HTR-8/SVneo (cell line): ENCODE measurements at places on chromosomes 16 and 17.

- DNase-seq, result no peak
Observed at GRCh38 chr16:57413301-57413730, 8.7 kb downstream of the CCL17 start.

DNA sequence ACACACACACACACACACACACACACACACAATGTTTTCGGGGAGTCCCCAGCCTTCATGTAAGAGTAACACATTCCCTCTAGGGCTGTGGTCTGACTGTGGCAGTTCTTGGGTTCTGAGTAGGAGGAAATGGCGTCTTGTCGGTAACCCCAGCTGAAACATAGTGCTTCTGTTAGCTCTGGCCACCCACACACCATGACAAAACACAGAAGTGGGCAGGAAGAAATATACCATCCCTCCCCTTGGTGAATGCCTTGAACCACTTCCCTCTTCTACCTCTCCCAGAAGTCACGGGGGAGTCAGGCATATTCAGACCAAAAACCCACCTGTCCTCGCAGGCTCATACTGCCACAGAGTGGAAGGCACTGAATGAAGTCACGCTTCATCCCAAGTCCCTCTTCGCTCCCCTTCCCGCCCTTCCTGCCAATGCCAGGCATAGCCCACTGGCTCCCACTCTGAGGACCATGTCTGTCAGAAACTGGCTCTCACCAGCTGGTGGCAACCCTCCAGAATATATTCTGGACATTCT, 11.5 kb downstream of the SLC35B1 start:
- DNase-seq, result no peak

GRCh38 chr16:55035029-55035428, 104.4 kb downstream of the IRX5 start:
- no peak for DNase-seq

DNA sequence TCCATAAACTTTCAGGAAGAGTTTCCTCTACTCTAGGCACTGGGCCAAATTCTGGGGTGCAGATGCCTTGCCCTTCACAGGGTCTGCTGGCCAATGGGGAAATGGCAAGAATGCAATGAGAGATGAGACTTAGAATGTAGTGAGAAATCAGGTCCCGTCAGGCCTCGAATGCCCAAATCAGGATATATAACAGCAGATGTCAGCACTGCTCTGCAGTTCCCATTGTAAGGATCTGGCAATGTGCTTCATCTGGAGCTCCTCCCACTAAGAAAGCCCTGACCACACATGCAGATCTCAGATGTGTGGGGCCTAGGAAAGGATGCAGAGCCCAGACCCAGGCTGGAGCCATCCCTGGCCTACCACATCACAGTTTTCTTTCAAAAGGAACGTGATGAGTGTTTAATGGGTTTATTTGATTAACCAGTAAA, 13.9 kb upstream of the LPCAT2 start:
- peak; percentile 70 for DNase-seq

DNA sequence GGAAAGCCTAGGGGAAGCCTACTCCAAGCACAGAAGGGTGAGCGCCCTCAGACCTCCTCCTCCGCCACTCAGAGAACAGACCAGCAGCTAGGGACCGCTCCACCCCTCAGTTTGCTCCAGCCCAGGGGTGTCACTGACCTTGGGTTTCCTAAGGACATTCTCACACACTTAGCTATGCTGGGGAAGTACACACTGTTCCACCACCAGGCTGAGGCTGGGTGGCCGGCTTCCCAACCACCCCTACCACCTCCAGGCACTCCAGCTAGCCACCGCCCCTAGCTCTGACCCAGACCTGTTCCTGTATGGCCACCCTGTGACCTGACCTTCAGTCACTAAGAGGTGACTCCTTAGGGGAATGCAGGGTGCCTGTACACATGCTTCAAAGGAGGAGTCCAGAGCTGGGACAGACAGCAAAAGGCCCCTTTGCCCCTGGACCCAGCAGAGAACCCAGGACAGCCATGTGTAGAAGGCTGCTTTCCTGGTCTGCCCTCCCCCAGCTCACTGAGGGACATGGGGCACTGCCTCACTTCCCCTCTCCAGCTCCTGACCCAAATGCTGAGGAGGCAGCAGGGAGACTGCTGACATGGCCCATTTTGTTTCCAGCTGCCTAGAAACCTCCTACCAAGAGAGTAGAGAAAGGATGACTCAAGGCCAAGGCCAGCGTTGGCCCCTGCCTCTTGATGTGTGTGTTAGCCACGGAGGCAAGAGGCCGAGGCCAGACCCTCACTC, 6.7 kb downstream of the HSPB9 start:
- no peak for DNase-seq

GRCh38 chr17:63279498-63280230, 166.4 kb downstream of the CYB561 start:
- DNase-seq, result no peak

DNA sequence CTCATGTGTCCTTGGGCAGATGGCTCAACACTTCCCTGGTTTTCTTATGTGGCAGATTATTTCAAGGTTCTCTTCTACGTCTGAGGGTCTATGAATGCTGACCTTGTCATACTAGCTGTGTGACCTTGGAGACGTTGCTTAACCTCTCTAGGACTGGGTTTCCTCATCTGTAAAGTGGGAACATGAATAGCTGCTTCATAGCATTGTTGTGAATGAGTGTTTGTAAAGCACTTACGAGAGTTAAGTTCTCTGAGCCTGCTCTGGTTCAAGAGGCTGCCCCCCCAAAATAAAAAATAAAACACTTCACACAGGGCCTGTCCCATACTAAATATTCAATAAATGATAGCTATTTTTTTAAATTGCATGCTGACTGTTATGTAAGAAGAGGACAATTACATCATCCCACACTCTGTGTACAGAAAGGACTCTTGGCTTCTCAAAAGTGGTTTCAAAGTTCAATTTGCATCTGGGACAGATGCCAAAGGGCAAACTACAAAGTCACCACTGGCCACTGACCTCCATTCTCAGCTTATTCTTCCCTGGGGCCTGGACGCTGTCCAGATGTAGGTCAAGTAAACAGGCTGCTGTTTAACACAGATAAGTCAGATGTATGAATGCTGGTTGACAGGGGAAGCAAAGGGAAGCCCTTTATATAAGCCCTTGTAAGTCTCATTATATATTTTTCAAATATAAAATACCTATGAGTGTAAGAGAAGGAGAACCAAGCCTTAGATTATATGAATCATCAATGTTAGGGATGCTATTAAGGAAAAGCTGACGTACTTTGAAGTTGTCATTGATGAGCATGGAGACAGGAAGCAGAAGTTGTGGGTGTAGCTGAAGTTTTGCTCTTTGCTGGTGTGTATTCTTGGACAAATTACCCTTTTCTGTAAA, 15.4 kb upstream of the NDEL1 start:
- no peak for DNase-seq

- no peak for DNase-seq
Observed at GRCh38 chr16:9124908-9125584, 33.6 kb downstream of the HAPSTR1 start.

DNA sequence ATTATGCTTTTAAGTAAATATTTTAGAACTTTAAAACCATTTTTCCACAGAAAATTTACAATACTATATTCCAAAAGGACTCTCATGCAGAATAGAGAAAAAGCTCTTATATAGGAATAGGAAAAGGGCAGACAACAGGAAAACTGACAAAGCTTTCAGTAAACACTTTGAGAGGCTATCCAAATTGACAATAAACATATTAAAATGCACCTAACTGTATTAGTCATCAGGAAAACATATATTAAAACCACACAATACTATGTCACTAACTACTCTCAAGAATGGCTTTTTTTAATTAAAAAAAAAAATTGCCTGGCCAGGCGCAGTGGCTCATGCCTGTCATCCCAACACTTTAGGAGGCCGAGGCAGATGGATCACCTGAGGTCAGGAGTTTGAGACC, 77.3 kb downstream of the CEP112 start:
- no peak for DNase-seq

DNA sequence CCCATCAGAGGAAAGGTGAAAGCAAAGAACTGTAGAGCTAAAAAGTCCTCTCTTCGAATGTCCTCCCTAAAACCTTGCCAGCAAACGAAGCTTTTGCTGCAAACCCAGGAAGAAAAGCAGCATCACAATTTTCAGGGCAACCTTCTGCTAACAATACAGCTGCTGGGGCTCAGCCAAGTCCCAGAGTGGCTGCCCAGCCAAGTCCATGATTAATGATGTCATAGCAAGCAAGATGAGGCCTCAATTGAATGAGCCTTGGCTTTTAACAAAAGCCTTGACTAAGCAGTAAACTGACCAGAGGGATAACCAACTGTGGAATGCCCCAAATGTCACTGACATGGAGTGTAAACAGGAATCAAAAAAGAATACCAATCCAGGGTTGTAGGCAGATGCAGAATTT, 342.7 kb downstream of the PMP22 start:
- DNase-seq, result no peak

DNA sequence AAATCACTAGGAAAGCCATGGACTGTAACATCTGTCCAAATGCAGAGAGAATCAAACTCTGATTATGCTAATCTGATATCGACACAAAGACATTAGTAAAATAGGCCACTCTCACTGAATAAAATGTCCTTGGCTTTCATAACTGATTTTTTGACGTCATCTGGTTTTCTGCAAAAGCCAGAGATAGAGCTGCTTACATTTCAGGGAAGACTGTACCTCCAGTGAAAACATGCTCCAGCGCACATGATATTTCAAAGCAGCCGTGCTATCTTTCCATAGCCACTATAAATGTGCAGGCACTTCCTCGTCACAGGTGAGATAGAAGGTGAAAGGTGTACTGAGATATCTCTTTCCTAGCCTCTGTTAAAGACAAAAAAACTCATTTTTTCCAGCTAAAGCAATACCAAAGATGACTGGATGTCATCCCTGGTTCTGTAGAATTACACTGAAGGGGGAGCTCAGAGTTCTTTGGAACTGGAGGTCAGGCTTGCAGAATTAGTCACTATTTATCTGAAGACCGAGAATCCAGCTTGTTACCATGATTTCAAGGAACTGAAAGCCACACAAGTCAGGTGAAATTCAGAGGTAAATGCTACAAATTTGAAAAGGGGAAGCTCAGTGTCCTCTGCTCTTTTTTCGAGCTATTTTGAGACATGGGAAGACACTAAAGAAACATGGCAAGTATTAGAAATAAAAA, 249.5 kb downstream of the CA10 start:
- DNase-seq, result no peak

DNA sequence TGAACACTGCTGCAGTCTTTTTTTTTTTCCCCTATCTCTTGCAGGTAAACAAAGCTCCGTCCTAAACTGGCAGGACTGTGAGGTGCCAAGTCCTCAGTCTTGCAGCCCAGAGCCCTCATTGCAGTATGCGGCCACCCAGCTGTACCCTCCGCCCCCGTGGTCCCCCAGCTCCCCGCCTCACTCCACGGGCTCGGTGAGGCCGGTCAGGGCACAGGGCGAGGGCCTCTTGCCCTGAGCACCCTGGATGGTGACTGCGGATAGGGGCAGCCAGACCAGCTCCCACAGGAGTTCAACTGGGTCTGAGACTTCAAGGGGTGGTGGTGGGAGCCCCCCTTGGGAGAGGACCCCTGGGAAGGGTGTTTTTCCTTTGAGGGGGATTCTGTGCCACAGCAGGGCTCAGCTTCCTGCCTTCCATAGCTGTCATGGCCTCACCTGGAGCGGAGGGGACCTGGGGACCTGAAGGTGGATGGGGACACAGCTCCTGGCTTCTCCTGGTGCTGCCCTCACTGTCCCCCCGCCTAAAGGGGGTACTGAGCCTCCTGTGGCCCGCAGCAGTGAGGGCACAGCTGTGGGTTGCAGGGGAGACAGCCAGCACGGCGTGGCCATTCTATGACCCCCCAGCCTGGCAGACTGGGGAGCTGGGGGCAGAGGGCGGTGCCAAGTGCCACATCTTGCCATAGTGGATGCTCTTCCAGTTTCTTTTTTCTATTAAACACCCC, 13.8 kb downstream of the IL34 start:
- no peak for DNase-seq

DNA sequence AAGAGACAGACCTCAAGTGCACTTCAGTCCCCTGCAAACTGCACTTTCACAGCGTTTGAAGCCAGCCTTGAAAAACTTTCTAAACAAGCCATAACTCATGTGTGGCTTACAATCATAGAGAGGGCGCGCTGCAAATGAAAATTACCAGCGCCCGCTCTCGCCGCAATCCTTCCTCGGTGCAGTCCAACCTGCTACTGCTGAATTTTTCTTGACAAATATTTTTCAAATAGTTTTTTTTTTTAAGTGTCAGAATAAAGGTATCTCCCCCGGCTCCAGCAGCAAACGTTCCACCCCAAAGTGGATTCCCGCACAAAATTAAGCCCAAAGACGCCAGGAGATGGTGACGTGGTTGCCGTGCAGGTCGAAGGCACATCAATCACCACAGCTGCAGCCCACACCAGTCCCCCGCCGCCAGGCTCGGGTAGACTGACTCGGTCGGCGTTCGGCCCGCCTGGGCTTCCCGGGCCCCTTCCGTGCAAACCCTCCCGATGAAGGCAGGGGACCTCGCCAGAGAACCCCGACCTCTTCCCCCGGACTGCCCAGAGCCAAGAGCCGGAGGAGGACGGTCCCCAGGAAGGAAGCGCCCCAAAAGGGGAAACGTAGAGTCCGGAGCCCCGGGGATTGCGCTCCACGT, 630 bp downstream of the GRB2 start:
- DNase-seq, result peak; percentile 37

- DNase-seq, result peak; percentile 86
Observed at GRCh38 chr17:57985675-57985974, 2.4 kb downstream of the VEZF1 start.
